Stimulated activated CD4-positive, alpha-beta T cell treated with anti-CD3 and anti-CD28 coated beads, Interleukin-1b, Interleukin-23, amount 100 ng/mL, for 4 hours (primary cell): ENCODE measurements at places on chromosomes 12 and 14.

DNA sequence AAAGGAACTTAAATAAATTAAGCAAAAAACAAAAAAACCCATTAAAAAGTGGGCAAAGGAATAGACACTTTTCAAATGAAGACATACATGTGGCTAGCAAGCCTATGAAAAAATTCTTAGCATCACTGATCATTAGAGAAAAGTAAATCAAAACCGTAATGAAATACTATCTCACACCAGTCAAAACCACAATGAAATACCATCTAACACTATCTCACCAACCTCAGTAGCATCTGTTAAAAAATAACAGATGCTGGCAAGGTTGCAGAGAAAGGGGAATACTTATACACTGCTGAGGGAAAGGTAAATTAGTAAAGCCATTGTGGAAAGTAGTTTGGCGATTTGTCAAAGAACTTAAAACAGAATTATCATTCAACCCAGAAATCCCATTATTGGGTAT is 381.1 kb downstream of the FLRT2 start:
- no peak for DNase-seq

DNA sequence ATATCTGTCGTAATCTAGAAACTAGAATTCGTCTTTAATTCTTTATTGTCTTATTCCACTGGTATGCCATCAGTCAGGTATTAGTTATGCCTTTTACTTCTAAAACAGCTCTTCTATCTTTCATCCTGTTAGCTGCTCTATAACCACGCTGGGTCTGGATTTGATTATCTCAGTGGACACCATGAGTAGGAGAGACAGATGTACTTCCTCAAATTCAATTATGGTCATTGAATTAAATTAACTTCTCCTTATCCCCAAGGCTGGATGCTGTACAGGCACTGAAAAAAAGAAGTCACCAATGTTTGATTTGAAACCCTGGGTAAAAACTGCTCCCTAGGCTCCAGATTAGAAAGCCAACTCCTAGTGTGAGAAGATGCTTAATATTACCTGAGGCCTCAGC is 107.3 kb downstream of the PIK3C2G start:
- no peak for DNase-seq

- no peak for DNase-seq
These were observed 14.5 kb downstream of the POLE start for GRCh38 chr12:132672678-132673077.

DNA sequence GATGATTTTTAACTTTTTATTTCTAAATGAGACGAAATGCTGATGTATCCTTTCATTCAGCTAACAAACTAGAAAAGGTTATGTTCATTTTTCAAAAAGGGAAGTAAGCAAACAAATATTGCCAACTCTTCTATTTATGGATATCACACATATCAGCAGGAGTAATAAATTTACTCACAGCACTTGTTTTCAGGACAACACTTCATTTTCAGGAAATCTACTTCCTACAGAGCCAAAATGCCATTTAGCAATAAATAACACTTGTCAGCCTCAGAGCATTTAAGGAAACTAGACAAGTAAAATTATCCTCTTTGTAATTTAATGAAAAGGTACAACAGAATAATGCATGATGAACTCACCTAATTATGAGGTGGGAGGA is 139.6 kb downstream of the HMGA2 start:
- DNase-seq = no peak
